Retina (tissue), 1 donor: ENCODE measurements at places on chromosomes 11 and 22.

DNA sequence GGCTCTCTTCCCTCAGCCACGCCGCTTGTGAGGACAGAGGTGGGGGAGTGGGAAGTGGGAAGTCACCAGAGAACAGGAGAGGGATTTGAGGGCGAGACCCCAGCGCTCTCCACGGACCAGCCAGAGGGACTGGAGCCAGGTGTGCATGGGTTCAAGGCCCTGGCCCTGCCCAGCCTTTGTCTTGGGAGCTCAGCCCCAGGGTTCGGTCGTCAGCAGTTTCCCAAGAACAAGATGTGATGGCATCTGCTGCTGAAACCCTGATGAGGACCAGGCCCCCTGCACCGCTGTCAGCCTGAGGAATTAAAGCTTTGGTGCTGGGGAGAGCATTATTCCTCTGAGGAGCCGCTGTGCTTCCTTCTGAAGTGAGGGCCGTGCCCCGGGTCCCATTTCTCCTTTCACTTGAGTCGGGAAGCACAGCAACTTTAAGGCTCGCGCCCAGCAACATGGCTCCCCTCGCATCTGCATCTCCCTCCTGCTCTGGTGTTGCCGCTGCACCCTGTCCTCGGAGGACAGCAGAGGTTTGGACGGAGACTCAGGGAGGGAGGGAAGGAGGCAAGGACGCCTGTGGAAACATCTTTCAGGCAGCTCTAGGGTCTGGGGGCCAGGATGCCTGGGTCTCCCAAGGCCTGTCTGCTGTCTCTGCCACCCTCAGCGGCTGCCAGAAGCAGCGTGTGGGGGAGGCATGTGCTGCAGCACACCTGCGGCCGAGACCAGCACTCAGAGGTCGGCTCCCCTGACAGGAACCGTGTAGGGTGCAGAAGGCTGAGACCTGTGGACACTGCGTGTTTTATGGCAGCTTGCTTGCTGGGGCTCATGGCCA, 3.8 kb downstream of the IFITM5 start:
- no peak for DNase-seq

DNA sequence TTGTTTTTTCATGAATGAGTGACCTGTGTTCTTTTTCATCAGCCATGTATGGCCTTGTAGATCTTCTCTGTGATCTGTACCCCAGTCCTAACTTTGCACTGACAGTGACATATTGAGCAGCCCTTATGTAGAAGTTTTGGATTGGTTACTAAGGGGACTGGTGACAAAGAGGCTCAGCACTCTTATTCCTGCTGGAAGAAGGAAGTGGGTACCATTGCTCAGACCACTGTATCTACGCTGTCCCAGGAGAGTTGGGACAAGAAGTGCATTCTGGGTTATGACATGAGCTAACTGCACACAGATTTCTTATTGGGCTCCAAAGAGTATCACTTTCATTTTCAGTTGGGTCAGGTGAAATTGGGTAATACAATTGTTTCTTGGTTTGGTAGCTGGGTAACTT, 107.8 kb upstream of the RASSF10 start:
- no peak for DNase-seq

DNA sequence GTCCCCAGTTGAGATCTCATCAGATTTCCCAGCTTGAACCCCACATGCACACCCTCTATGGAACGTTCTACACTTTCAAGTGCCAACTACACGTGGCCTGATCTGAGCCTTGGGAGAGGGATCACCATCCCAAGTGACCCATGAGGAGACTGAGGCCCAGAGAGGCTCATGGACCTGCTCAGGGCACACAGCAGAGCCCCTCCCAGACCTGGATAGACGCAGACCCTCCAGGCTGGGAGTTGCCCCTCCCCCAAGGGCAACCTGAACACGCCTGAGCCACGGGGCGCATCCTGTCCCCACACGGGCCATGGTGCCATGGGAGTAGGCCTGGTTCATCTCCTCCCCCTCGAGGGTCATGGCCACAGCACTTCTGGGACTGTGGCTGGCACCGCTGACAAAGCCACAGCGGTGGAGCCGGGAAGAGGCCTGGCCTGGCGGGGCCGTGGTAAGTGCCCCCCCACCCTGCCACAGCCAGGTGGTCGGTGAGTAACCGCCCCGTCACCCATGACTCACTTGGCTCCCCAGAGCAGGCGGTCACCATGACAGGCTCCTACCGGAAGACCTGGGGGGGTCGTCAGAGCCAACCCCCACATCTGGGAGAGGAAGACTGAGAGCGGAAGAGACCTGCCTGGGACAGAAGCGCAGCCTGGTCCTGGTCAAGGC, 8.1 kb downstream of the WNT7B start:
- DNase-seq = peak; percentile 43

DNA sequence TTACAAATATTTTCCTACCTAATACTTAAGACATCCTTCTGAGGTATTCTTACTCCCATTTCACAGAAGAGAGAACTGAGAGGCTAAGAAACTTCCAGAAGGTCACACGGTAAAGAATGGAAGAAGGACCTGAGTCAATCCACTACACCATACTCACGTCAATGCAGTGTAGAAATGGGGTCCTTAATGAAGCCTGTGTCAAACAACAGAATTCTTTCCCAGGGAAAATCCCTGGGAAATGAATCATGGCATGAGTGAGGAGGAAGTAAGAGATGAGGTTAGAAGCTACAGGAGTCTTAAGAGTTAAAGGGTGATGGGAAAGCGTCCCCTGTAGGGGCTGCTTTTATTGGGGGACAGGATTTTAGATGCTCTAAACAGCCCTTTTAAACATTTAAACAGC, 147.9 kb downstream of the C11orf91 start:
- no peak for DNase-seq

DNA sequence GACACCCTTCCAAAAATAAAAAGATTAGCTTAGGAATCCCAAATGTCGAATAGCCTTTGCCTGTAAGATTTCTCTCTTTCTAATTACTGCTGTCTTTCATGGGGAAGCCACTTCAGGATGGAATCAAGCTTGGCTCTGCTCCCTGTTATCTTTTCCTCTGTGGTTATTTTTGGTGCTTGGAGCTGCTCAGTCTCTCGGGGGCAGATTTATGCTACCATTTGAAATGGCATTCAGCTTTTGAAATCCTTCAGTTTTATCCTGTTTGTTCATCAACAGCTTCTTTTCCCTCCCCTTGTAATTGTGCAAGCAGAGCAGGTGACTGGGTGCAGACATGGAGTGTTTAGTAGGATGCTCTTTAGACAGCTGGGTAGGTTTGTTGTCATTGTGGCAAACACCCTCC, 111.0 kb downstream of the DBX1 start:
- no peak for DNase-seq

DNA sequence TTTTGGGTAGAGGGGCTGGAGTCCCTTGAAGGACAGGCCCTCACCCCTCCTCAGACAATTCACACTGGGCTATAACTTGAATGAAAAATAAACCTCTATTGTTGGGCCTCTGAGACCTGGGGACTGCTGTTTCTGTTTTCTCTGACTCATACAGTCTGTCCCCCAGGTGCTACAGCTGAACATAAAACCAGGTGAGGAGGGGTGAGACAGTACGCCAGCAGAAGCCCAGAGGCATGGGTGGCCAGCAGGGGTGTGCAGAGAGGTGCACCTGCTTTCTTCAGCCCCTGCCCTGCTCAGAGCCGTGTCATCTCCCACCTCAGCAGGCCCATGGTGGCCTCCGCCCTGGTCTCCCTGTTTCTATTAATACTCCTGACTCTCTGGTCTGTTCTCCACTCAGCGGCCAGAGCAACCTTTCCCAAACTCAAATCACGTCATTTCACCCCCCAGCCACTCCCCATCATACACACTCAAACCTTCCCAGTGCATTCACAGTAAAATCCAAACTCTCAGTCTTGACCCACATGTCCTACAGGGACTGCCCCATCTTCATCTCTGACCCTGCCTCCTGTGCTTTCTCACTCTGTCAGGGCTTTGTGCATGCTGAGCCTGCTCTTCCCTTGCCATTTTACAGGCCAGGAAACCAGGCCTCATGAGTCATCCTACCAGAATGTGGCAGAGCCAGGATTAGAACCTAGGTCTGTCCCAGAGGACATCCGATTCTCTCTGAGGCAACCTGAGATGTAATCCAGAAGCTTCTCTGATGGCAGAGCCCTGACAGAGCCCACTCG, 5.4 kb upstream of the IL2RB start:
- DNase-seq = no peak

- no peak for DNase-seq
These were observed 1.1 kb downstream of the MB start for GRCh38 chr22:35616043-35616442.

- no peak for DNase-seq
These were observed 9.7 kb upstream of the PGA3 start for GRCh38 chr11:61193596-61193995.

- DNase-seq = no peak
These were observed 7.4 kb upstream of the CCDC34 start for GRCh38 chr11:27370374-27370773.

DNA sequence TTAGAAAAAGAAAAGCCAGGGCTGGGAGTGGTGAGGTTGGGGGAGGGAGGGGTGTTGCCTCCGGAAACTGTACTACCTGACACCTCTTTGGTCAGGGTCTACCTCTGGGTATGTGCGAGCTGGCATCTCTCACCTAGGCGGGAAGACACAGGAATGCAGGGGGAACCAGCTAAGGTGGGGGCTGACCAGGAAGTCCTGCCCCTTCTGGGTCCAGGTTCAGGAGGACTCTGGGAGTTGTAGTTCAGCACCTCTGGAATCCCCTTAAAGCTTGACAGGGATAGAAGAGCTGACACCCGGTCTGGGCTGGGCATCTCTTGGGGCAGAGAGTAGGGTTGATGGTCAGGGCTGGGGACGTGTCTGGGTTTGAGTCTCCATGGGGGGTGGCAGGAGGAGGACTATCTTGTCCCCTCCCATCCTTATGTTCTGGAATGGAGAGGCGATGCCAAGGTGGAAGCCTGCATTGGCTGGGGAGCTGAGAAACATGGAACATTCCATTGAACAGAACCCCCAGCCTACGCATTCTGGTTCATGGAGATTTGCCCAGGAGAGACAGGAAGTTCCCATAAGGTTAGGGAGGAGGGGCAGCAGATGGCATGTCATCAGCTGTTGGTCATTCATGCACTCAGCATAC, 2.1 kb upstream of the KIAA1671 start:
- DNase-seq = peak; percentile 26
